ENCODE measurements at places on chromosomes 16 and 17. TPM values are rescaled to one million over a fixed set of nuclear protein-coding genes. Genes with fewer than 3 reads are reported as not detected.

Gene ENPP7
- total RNA-seq: not detected

DNA sequence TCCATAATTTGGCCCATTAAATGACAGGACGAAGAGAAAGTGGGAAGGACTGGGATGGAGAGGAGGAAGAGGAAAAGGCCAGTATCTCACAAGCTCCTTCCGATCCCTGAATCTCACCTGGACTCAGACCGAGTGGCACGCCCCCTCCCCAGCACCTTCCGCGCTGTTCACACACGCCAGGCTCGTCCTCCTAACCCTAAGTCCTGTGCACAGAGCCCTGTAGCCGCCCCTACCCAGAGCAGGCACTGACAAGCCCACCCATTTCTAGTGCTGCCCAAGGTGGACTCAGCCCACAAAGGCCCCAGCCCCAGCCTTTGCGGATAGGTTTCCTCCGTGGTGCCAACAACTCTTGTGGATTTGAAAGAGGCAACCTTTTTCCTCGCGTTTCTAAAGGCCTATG, 9.2 kb downstream of the HS3ST3B1 start:
- DNase-seq: no peak

Gene OVCA2
- total RNA-seq: 51.8 TPM

Gene MYO15B
- 4.7 TPM for total RNA-seq

Gene SLC38A8
- total RNA-seq: not detected

Gene SHISA6
- total RNA-seq: not detected

- no peak for DNase-seq
Measured at GRCh38 chr17:58530655-58531054, 16.2 kb upstream of the MTMR4 start.

GRCh38 chr16:3564130-3564888, 12.9 kb downstream of the NLRC3 start:
- DNase-seq: no peak

- no peak for DNase-seq
Measured at GRCh38 chr17:77011173-77012011, 129.4 kb upstream of the SEC14L1 start.

- no peak for DNase-seq
Measured at GRCh38 chr17:2865228-2865627, 69.0 kb downstream of the RAP1GAP2 start.

GRCh38 chr16:50261160-50261706, 5.1 kb upstream of the ADCY7 start:
- no peak for DNase-seq

Gene KRT33A
- not detected for total RNA-seq

DNA sequence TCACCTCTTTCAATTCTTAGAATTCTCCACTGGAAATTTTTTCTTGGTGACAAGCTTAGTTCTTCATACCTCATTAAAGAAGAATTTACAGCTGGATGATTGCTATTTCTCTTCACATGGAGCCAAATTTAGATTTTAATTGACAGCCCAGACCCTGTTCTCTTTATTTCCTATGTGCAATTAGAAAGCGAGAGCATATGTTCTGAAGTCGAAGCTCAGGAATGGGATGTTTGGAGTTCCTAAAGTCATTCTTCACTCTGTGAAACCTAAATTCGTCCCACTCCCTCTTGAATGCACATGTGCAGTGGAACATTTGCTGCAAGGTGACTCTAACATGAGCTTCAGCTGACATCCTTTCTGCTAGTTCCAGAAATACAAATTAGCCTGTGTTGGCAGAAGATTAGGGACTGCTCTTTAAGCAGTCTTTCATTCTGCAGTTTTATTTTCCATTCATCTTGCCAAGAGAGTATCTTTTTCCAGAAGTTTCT, 129.3 kb upstream of the KCNJ16 start:
- no peak for DNase-seq

- DNase-seq: no peak
Measured at GRCh38 chr16:49462989-49463371, 89.4 kb downstream of the C16orf78 start.

GRCh38 chr17:17784657-17785267, 52.0 kb downstream of the SREBF1 start:
- peak; percentile 28 for DNase-seq

Gene KRT12
- total RNA-seq: not detected

DNA sequence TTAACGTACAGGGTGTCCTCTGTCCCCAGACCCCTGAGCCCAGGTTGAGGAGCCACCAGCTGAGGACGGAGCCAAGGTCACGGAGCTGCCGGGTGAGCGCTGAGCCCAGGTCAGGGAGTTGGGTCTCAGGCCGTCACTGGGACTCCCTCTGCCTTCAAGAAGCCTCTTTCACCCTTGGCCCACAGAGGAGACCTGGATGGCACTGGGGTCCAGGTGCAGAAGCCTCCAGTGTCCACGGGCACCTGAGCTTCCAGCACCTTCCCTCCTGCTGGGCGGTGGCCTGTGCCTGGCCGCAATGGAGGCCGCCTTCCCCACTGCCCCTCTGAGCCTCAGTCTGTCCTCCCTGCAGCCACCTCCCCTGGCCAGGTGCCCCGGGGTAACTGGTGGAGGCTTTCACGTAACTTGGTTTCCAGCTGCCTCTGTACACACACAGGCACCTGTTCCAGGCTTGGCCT, 31.6 kb upstream of the CDH15 start:
- no peak for DNase-seq

DNA sequence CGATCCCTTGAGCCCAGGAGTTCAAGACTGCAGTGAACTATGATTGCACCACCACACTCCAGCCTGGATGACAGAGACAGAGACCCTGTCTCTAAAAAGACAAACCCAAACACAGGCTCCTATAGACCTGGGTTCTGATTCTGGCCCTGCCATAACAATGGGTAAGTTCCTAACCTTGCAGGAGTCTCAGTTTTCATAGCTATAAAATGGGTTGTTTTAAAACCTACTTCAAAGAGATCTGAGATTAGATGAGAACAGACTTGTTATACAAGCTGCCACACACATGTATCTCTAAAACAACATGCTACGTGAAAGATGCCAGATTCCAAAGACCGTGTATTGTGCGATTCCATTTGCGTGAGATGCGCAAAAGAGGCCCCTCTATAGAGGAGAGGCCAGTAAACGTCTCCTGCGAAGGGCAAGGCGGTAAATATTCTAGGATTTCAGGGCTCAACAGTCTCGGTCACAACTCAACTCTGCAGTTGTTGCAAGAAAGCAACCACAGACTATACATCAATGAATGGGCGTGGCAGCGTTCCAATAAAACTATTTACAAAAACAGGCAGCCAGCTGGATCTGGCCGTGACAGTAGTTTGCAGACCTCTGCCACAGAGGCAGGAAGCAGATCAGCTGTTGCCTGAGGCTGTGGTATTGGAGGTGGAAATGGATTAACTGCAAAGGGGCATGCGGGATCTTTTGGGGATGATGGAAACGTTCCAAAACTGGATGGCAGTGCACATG, 5.9 kb downstream of the CORO7 start:
- peak; percentile 82 for DNase-seq

Gene TERF2IP
- total RNA-seq: 11.9 TPM

Gene KRT31
- not detected for total RNA-seq

Gene CDYL2
- total RNA-seq: 0.05 TPM

DNA sequence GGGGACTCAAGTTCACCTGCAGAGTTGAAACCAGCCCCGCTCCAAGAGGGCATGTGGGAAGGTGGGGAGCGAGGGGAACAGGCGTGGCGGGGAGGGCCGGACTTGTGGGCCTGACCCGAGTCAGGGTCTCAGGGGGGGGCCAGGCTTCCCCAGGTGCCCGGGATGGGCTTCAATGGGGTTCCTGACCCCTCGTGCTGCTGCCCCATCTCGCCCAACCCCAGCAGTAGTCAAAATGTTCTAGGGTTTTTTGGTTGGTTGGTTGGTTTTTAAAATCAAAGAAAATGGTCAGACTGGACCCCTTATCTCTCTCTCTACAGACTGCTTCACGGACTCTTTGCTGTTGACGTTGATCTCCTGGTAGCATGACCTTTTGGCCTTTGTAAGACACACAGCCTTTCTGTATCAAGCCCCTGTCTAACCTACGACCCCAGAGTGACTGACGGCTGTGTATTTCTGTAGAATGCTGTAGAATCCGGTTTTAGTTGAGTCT, 69.5 kb downstream of the AMFR start:
- no peak for DNase-seq

Gene PPP1R27
- not detected for total RNA-seq

Gene TMEM114
- not detected for total RNA-seq

Gene RHBDL3
- 0.89 TPM for total RNA-seq

Measured in MG63 (cell line).